ENCODE measurements at places on chromosomes 5 and 9. TPM values are rescaled to one million over a fixed set of nuclear protein-coding genes. Genes with fewer than 3 reads are reported as not detected.

- no peaks in the 10 kb centered on the region for H3K36me3 ChIP-seq
- 0 out of 2 replicates have a peak, but pooled peaks cover 6% of the 10 kb centered on the region for H3K4me1 ChIP-seq
- peak; percentile 84 for DNase-seq
- H3K27me3 ChIP-seq, result no peaks in the 10 kb centered on the region
Observed at GRCh38 chr5:45038366-45038987, 229.7 kb downstream of the MRPS30 start.

DNA sequence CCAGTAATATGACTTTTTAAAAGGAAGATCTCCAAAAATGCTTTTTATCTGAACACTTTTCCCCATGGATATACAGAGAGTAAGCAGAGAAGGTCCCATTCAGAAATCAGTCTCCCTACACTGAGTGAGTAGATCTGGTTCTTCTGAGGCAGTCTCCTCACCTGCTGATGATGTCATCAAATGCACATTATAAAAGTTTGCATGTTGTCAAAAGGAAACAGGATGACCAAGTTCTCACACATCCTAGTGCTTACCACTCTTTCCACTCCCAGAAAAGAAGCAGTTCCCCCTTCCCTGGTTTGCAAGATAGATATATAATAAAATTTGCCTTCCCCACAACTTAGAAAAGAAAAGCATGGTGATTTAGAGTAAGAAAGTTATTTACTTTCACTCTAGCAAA lies 180.5 kb downstream of the RAB3C start:
- no peaks in the 10 kb centered on the region for H3K36me3 ChIP-seq
- no peak overlapping the region for H3K27ac ChIP-seq
- H3K4me3 ChIP-seq, result no peak overlapping the region
- H3K27me3 ChIP-seq, result no peaks in the 10 kb centered on the region
- DNase-seq, result no peak
- no peaks in the 10 kb centered on the region for H3K4me1 ChIP-seq

DNA sequence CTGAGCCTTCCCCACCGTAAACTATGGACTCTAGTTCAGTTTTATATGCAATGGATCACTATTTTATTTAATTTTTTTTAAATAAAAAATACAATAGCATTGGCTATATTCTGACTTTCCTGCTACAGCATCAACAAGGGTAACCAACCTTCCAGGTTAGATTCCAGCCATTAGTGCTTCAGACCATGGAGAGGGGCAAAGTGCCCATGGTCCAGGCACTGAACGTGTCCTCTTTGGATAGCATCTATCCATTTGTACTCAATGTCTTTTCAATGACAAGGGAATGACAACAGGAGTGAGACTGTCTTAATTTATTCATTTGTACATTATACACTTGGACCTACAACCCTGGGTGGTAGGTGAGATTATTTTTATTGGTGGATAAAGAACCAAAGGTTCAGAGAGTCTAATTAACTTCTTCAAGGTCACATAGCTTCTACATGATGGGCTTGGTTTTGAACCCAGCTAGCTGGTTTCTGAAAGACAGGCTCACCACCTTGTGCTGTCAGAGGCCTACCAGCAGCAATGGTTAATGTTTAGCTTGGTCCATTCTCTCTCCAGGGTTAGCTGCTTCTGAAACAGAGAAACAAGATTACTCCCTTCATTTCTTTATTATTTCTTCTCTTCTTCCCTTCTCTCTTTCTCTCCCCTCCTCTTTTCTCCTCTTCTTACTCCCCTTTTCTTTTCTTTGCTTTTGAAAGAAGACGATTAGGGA lies 11.5 kb downstream of the TMEM171 start:
- H3K4me1 ChIP-seq, result peaks cover 10% of the 10 kb centered on the region
- no peak overlapping the region for H3K4me3 ChIP-seq
- DNase-seq, result no peak
- no peaks in the 10 kb centered on the region for H3K36me3 ChIP-seq
- H3K27me3 ChIP-seq, result no peaks in the 10 kb centered on the region

- H3K27me3 ChIP-seq, result no peaks in the 10 kb centered on the region
- H3K27ac ChIP-seq, result no peak overlapping the region
- H3K4me1 ChIP-seq, result no peaks in the 10 kb centered on the region
- H3K4me3 ChIP-seq, result no peak overlapping the region
- H3K36me3 ChIP-seq, result no peaks in the 10 kb centered on the region
- no peak for DNase-seq
Observed at GRCh38 chr9:98992107-98992884, 48.6 kb downstream of the COL15A1 start.

- no peak overlapping the region for H3K4me3 ChIP-seq
- no peaks in the 10 kb centered on the region for H3K36me3 ChIP-seq
- no peaks in the 10 kb centered on the region for H3K27me3 ChIP-seq
- H3K27ac ChIP-seq, result no peak overlapping the region
- H3K4me1 ChIP-seq, result no peaks in the 10 kb centered on the region
Observed at GRCh38 chr9:79325501-79325900, 246.3 kb upstream of the TLE4 start.

DNA sequence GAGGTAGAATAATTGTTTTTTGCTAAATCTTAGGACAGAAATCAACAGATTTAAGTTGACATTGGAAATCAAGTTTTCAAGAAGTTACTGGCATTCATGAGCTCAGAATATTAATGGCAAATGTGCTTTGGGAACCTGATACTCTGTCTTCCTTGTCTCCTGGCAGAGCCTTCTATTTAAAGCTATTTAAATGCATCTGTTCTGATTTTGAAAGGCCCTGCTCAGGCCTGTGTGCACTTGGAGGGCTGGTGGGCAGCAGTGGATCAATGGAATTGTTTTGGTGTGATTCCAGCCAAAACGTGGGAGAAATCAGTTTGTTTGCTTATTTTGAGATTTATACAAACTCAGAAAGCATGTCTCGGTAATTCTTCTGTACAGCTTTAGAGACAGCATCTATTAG lies 38.5 kb downstream of the FBXL7 start:
- no peak for DNase-seq
- no peaks in the 10 kb centered on the region for H3K36me3 ChIP-seq
- H3K27ac ChIP-seq, result peak overlapping the region; percentile 33
- H3K4me3 ChIP-seq, result peak overlapping the region; percentile 38
- no peaks in the 10 kb centered on the region for H3K27me3 ChIP-seq

GRCh38 chr5:62938927-62939326 lies 360.3 kb downstream of the LRRC70 start:
- H3K27me3 ChIP-seq, result no peaks in the 10 kb centered on the region
- H3K36me3 ChIP-seq, result no peaks in the 10 kb centered on the region
- peak; percentile 48 for DNase-seq
- H3K27ac ChIP-seq, result no peak overlapping the region

DNA sequence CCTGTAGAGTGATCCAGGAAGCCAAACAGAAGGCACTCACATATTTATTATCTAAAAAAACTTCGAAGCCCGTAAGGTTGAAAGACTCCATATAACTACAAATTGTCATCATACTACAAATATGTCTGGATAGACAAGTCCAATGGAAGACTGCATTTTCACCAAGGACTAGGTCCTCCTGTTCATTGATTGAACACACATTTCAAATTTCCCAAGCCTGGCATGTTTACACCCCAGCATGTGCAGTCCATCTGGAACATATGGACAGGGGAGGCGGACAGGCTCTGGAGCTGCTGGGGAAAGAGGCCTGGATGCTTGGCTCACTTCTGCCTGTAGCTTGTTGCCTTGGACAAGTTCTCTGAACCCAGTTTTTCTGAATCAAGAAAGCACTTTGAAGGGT lies 378.7 kb downstream of the ENC1 start:
- H3K4me3 ChIP-seq, result no peak overlapping the region
- H3K36me3 ChIP-seq, result no peaks in the 10 kb centered on the region
- no peak for DNase-seq
- no peak overlapping the region for H3K27ac ChIP-seq

GRCh38 chr5:141992349-141992963 lies 20.4 kb downstream of the GNPDA1 start:
- H3K27ac ChIP-seq, result no peak overlapping the region
- peak; percentile 88 for DNase-seq
- H3K4me3 ChIP-seq, result no peak overlapping the region
- H3K4me1 ChIP-seq, result no peaks in the 10 kb centered on the region
- H3K36me3 ChIP-seq, result peaks cover 3% of the 10 kb centered on the region
- H3K27me3 ChIP-seq, result no peaks in the 10 kb centered on the region

HINT1 gene
- 687 TPM for polyA plus RNA-seq
